ENCODE measurements at places on chromosomes 12 and 14.

DNA sequence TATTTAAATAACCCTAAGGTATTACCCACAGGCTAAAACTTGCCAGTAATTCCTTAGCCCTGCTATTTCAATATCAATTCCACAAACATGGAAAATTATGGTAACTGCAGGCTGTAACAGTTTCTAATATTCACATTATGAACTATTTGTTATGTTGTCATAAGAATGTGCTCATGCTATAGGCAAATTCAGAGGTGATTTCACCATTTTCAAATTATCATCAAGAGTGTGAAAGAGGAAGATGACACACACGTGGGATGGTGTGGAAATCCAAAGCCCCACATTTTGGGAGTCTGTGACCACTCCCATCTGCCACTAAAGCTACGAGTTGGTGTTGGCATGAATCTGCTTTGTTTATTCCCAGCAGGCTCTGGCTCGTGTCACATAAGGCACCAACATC, 5.9 kb upstream of the MYO1A start:
- DNase-seq = no peak

- DNase-seq = no peak
Measured at GRCh38 chr14:99157676-99158075, 114.3 kb downstream of the BCL11B start.

GRCh38 chr14:58533446-58533845, 104.3 kb upstream of the DACT1 start:
- no peak for DNase-seq

GRCh38 chr12:78204926-78205325, 374.2 kb downstream of the NAV3 start:
- no peak for DNase-seq

GRCh38 chr14:71594821-71595220, 337.4 kb upstream of the RGS6 start:
- no peak for DNase-seq

GRCh38 chr14:73896521-73896920, 9.9 kb downstream of the ZNF410 start:
- DNase-seq = no peak

- DNase-seq = no peak
Measured at GRCh38 chr12:50952510-50952909, at the start of gene HIGD1C. HIGD1C (plus strand) TSS chr12:50952544; CDS start chr12:50953999, 1,455 bp downstream.

- no peak for DNase-seq
Measured at GRCh38 chr12:86349196-86349595, 93.0 kb upstream of the MGAT4C start.

GRCh38 chr14:21057803-21058675, at the start of gene RNASE8:
RNASE8 (plus strand) TSS chr14:21057822; CDS start chr14:21057893, 71 bp downstream.
- DNase-seq = no peak

GRCh38 chr12:67827820-67828383, 161.3 kb upstream of the IFNG-AS1 start:
- DNase-seq = no peak

DNA sequence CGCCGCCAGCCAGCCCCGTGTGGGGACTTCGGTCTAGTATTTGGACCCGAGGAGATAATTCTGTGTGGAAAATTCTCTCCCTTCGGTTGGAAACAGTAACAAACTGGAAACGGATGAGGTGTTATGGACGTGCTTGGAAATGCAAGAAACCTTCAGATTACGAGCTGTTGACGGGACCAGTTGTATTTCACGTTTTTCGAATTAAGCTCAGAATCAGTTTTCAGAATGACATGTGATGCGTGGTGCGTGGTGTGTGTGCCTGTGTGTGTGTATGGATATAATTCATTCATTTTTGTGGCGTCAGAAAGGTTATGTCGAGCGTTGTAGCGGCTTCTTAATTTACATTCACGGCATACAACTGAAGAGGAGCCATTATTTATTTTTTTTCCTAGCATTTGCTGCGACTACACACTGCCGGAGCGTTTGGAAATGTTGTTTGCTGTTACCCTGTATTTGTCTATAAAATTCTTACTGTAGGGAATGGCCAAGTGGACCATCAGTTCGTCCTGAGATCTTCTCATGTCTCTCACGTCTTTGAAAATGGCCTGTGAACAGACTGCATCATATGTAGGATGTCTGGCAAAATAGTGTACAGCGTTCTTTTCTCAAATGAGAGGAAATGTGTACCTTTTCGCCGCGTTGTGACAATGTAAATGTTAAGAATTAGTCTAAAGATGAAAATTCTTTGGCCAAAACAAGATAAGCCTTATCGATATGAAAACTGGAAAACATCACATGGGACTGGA, 1.3 kb downstream of the TRAF3 start:
- DNase-seq = no peak

GRCh38 chr14:23123419-23123818, 4.4 kb upstream of the CEBPE start:
- no peak for DNase-seq

DNA sequence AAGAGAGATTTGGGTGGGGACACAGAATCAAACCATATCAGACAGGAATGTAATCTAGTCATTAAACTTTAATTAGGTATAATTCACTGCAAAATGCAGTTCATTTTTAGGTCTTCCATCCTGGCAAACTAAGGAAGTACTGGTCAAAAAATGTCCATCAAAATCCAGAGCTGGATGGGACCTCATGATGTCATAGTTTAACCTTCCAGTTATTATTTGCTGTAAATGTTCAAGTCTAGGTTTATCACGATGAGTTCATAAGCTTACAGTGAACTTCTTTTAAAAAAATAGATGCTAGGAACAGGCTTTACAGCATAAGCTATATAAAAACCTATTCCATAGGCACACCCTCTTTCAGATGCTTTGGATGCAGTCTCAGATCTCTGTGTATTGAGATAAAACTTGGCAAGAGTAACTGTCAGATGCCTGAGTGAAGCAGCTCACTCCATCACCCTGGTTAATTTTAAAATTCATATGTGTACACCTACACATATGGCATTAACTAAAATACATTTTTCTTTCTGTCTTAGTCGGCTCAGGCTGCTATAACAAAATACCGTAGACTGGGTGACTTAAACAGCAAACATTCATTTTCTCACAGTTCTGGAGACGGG, 7.9 kb downstream of the SSPN start:
- no peak for DNase-seq

DNA sequence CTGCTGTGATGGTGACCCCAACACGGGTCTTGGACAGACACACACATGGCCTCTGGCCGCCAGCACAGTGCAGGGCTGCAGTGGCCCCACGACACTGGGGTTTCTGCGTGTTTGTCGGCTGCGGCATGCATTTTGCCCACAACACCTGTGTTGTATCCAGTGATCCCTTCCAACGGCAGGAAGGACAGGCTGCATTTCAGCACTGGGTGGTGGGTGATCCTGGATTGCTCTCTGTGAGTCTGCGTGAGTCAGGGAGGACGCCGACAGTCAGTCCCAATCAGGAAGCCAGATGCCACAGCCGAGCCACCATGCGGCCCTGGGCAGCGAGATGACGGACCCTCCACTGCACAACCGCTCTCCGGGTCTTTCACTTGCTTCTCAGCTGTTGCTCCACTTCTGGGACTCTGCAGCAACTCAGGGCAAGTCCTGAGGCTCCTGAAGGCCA, 20.6 kb downstream of the LRTM2 start:
- DNase-seq = no peak

DNA sequence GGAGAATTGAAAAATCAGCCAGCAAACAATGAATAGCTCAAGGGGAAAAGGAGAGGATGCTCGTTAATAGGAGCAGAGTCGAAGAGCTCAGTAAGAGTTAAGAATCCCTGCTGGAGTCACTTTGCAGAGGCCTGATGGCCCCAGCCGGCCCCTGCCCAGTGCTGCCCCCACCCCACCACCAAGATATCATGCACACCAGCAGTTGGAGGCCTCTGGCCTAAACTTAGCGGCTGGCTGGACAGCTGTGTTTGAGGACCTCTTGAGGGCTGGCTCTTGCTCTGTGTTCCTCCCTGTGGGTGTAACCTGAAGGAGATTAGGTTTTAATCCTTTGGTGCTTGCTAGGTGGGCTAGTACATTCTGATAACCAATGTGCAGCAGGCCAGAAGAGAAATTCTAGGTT, 142.0 kb downstream of the PLXNC1 start:
- no peak for DNase-seq

DNA sequence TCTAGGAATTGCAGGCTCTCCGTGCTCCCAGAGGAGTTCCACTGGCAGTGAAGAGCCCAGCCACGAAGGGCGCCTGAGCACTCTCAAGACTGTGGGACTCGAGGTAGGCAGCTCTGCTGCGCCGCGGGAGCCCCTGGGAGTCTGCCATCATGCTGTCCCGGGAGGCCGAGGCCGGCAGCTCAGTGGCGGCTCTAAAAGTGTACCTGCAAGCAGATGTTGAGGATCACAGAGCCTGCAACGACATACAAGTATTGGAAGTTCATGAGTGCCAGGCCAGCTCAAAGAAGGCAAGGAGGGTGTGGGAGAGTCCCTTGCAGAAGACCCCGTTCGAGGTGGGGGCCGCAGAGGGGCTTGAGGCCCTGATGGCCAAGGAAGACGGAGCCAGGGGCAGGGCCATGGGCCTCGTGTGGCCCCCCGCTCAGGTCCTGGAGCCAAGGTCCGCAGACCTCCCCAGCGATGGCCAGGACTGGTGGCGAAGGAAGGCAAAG, 62.7 kb downstream of the MUCL1 start:
- no peak for DNase-seq

DNA sequence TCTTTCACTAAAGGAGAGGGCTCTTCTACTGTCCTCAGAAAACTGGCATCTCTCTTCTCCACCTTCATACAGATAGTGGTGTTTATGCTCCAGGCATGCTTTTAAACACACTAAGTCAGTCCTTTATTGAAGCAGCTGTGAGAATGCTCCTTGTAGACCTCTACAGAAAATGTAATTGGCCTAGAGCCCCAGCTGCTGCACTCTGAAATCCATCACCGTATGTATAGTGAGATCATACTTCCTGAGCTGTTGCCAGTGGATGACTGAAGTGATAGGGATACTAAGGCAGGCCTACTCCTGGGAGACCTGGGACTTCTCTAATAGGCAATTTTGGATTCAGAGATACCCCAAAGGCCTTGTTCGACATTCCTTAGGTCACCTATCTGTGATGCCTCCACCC, 535.4 kb downstream of the RPS29 start:
- DNase-seq = no peak

DNA sequence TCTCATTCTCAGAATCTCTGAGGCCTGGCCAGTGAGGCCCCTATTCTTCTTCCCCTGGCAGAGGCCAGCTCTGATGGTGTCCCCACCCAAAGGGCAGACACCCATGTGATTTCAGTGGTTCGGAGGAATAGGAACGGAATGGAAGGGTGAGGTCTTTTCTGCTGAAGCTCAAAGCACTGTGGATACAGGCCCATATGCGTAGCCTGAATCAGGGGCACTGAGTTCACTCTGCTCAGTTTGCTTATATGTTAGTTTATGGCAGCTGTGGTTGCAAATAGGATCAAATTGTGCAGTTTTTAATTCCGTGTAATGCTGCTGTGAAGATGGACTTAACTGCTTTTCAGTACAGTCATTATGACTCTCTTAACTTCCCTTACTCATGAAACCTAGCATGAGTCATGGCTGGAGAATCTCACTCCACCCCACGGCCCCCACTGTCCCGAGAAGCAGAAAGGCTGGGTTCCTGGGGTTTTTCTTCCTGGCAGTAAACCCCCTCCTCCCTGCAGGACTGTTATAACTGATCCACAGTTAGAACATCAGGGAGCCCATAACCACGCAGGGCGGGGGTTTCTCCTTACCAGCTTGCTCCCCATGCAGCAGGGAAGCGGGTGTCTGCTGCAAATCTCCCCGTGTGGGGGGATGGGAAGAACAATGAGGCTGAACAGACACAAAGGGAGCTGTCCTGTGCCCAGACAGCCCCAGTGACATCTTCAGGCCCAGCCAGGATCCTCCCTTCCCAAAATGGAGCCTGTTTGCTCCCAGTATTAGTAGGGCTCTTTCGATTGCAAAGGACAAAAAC, 122.7 kb downstream of the SLC38A6 start:
- DNase-seq = peak; percentile 68

DNA sequence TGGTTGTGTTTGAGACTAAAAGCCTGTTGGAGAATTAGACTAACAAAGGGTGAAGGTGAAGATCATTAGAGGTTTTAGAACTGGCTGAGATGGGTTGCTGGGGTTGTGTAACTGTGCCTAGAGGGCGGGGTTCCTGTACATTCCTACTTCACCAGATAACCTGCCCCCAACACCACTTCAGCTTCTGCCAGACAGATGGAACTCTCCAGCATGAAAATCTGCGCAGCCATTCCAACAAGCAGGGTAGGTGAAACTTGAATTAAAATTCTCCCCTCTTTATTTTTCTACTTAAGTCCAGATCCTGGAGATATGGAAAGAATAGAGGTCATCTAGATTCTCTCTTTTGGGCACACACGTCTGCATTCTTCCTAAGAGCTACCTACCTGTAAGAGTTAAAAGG, 6.0 kb downstream of the FOXG1 start:
- DNase-seq = no peak

- DNase-seq = no peak
Measured at GRCh38 chr12:68557011-68557730, 53.5 kb upstream of the RAP1B start.

DNA sequence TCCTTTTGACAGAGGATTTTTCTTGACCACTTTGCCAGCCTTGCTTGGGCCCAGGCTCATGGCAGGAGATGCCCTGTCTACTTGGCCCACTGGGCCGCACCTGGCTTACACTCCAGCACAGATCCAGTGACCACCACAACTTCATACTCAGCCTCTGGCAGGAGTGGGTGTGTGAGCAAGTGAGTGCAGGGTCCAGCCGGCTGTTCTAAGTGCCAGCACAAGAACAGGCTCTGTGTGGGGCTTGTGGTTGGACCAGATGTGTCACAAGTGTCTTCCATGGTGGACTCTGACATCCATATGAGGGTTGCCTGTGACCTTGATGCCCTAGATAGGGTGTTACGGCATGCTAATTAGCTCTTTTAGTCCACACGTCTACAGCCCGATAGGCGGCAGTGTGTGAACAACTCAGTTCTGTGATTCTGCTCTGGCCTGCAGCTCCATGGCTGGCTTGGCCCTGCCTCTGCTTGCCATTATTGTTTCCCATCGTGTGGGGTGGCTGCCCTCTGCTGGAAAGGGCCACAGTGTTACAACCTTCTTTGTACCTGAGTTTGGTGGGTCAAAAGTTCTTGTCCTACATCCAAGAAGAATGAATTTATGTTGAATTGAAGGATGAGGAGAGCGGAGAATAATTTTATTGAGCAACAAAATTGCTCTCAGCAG, 1089.1 kb downstream of the SLC6A15 start:
- DNase-seq = no peak

GRCh38 chr12:55721601-55722213, 1.5 kb downstream of the RDH5 start:
- no peak for DNase-seq

DNA sequence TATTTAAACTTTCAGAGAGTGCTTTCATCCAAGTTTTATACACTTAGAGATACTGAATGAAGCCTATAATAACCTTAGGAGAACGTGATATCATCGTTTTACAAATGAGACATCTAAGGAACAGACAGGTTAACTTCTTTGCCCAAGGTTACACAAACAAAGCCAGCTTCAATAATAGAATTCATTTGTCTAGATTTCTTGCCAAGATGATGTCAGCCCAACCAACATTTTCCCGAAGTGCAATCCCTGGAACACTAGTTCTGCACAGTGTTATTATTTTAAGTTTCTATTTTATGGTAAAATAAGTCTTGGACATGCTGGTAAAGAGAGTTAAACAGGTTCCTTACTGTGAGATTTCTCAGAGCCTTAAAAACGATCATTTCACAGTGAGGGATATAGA, 174.6 kb downstream of the SLC25A21 start:
- no peak for DNase-seq
